ENCODE measurements at places on chromosomes 1 and 21.

GRCh38 chr1:228161362-228161761 lies 4.2 kb upstream of the IBA57 start:
- H3K27me3 ChIP-seq: peaks cover 3% of the 10 kb centered on the region
- peaks cover 13% of the 10 kb centered on the region for H3K4me1 ChIP-seq
- no peak overlapping the region for H3K27ac ChIP-seq
- no peaks in the 10 kb centered on the region for H3K36me3 ChIP-seq
- no peak for DNase-seq

- no peak overlapping the region for H3K4me3 ChIP-seq
- H3K27me3 ChIP-seq: no peaks in the 10 kb centered on the region
- H3K36me3 ChIP-seq: no peaks in the 10 kb centered on the region
- H3K27ac ChIP-seq: peak overlapping the region; percentile 9
Observed at GRCh38 chr1:198132060-198132781, 24.6 kb upstream of the NEK7 start.

DNA sequence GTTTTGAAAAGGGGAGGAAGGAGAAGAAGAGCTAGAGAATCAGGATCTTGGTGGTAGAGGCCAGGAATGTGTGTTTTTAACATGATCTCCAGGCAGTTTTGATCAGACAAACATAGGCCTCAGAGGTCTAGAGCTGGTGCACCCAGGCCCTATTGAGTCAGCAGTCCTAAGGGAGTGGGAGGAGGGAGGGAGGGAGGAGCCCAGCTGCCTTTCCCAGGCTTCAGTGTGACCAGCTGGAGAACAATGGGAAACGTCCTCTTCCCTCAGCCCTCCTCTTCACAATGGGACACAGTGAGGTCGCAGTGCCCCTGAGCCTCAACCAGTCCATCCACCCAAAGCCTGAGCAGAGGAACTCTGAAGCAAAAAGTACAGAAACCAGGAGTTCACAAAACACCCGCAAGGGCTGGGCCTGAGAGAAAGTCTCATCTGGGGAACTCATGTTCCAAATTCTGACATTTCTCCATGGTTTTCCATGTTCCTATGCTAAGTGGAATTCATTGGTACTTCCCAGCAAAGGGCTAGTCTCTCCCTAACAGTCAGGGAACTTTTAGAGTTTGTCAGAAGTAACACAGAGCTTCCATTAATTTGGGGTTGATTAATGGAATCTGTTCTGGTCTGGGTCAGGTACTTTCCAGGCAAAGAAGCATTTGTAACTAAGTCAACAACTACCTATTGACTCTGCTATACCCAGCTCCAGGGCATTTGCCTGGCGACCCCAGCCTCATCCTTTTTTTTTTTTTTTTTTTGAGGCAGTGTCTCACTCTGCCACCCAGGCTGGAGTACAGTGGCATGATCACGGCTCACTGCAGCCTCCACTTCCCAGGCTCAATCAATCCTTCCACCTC lies 37.5 kb downstream of the ELAPOR1 start:
- no peaks in the 10 kb centered on the region for H3K36me3 ChIP-seq
- H3K27ac ChIP-seq: peak overlapping the region; percentile 62
- no peak overlapping the region for H3K4me3 ChIP-seq
- peaks cover 31% of the 10 kb centered on the region for H3K4me1 ChIP-seq
- peak; percentile 16 for DNase-seq

GRCh38 chr21:33033961-33034413 lies 8.3 kb downstream of the OLIG2 start:
- H3K4me3 ChIP-seq: no peak overlapping the region
- no peaks in the 10 kb centered on the region for H3K36me3 ChIP-seq
- no peak overlapping the region for H3K27ac ChIP-seq
- DNase-seq: no peak

- no peaks in the 10 kb centered on the region for H3K27me3 ChIP-seq
- no peak overlapping the region for H3K27ac ChIP-seq
- no peak overlapping the region for H3K4me3 ChIP-seq
- no peak for DNase-seq
- peaks cover 13% of the 10 kb centered on the region for H3K4me1 ChIP-seq
Observed at GRCh38 chr1:23469372-23469982, 14.5 kb downstream of the ASAP3 start.

DNA sequence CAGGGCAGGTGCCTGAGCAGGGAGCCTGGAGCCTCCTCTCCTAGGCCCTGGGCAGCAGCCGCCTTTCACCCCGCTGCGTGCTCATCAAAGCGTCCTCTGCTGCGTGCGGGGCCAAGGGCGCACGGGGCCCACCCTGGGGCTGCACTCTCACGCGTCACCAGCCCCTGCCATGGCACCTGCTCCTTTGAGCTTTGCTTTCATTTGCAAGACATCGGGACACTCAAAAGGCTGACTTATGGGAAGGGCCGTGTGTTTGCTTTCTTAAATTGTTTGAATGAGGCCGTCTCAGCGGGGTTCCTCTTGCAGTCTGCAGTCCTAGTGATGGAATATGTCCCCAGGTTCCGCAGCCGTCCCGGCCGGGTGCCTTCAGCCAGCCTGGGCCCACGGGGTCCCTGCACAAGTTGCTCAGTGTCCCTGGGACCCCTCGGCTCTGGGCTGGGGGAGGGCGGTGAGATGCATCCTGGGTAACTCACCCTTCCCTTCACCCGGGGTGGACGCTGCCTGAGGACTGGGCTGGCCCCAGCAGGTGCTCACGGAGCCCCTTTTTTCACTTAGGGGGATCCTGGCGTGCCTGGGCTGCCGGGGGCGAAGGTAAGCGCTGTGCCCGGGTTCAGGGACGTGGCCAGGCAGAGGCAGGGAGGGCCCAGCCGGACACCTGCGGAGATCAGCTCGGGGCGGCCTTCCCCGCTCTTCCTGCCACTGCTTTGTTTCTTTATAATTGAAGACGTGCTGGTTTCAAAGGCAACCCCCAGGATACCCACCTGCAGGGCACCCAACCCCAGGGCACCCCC lies 53.1 kb downstream of the SLC19A1 start:
- H3K4me1 ChIP-seq: peaks cover 10% of the 10 kb centered on the region
- H3K4me3 ChIP-seq: no peak overlapping the region
- no peak overlapping the region for H3K27ac ChIP-seq
- no peak for DNase-seq
- peaks cover 5% of the 10 kb centered on the region for H3K27me3 ChIP-seq

DNA sequence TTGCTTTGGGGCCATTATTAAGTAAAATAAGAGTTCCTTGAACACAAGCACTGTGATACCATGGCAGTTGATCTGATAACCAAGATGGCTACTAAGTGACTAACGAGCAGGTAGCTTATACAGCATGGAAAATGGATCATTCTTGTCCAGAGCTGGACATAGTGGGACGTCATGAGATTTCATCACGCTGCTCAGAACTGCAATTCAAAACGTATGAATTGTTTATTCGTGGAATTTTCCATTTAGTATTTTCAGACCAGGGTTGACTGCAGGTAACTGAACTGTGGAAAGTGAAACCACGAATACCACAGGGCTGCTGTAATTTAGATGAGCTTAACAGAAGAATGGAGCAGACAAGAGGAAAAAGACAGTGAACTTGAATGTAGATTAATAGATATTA lies 38.9 kb downstream of the CCDC18 start:
- no peak overlapping the region for H3K4me3 ChIP-seq
- H3K36me3 ChIP-seq: peaks cover 27% of the 10 kb centered on the region
- H3K4me1 ChIP-seq: no peaks in the 10 kb centered on the region
- H3K27me3 ChIP-seq: no peaks in the 10 kb centered on the region
- no peak overlapping the region for H3K27ac ChIP-seq

GRCh38 chr1:228079013-228079412 lies 3.5 kb upstream of the ARF1 start:
- no peak overlapping the region for H3K27ac ChIP-seq
- no peaks in the 10 kb centered on the region for H3K36me3 ChIP-seq
- peaks cover 15% of the 10 kb centered on the region for H3K4me1 ChIP-seq
- H3K27me3 ChIP-seq: peaks cover 8% of the 10 kb centered on the region
- no peak for DNase-seq

DNA sequence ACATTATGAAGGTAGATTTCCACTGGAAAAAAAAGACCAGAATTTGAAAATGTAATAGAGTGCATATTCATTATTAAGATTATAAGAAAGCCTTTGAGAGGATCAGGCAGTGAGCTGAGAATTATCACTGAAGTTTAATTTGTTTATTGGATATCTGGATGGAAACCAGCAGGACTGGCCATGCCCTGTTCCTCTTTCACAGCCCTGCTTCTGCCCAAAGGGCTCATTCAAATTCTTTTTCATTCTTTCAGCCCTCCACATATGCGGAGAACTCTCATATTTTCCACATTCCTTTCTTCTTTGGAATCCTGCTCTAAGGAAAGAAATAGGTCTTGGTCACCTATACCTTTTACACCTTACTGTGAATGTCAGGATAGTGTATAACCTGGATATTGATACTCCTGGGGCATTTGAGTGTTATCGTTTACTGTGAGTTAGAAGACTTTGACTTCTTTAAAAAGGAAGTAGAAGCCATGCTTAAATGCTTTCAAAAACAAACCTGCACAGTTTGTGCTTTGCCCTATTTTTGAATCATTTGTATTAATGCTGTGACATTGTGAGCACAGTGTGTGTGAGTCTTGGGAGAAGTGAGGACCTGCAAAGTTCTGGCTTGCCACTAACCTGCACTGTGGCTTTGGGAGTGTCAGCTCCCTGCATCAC lies 35.5 kb downstream of the ST6GALNAC3 start:
- H3K4me1 ChIP-seq: peaks cover 16% of the 10 kb centered on the region
- no peak overlapping the region for H3K27ac ChIP-seq
- no peak overlapping the region for H3K4me3 ChIP-seq
- H3K27me3 ChIP-seq: no peaks in the 10 kb centered on the region

- peaks cover 58% of the 10 kb centered on the region for H3K4me1 ChIP-seq
- no peak overlapping the region for H3K27ac ChIP-seq
- H3K4me3 ChIP-seq: peak overlapping the region; percentile 88
- no peaks in the 10 kb centered on the region for H3K36me3 ChIP-seq
- no peak for DNase-seq
Observed at GRCh38 chr1:153958961-153959260, 499 bp upstream of the CRTC2 start.

DNA sequence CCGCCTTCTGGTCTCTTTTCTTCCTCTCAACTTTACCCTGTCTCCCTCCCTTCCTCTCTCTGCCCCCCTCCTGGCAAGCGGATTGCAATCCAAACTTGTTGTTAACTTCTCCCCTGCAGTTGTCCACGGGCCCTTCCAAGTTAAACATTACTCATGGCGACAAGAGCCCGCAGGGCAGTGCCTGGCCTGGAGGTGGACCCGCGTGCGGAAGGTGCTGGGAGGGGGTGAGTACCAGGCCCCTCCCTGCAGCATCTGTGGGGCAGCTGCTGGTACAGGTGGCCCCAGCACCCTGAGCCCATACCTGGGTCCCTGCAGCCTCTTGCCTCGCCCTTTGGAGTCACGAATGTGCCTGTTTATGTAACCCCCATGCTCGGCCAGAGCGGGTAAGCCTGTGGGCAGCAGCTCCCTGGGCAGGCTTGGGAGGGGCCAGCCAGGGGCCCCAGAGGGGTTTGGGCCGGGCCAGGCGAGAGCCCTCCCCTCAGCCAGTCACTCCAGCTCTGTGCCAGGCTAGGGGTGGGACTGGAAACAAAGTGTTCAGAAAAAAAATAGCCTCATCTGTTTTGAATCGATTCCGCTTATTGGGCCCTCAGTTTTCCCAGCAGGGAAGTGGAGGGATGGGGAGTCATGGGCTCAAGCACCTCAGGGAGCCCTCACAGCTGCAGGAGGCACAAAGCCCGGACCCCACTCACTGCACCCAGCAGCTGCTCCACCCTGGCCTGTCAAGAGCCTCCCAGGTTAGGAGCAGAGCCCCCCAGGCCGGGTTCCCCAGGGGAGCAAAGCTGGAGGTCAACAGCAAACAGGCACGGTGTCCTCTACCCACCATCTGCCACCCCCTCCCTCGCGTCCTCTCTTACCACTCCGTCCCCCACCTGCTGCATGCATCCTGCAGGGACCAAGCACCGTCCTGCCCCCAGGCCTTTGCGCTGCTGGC lies 14.0 kb upstream of the FAAP20 start:
- H3K36me3 ChIP-seq: no peaks in the 10 kb centered on the region
- H3K27me3 ChIP-seq: no peaks in the 10 kb centered on the region
- peak overlapping the region; percentile 50 for H3K27ac ChIP-seq
- no peak for DNase-seq
- H3K4me1 ChIP-seq: peaks cover 16% of the 10 kb centered on the region
- peak overlapping the region; percentile 63 for H3K4me3 ChIP-seq

- H3K4me1 ChIP-seq: peaks cover 15% of the 10 kb centered on the region
- no peak overlapping the region for H3K27ac ChIP-seq
- no peak overlapping the region for H3K4me3 ChIP-seq
Observed at GRCh38 chr1:244273262-244273844, 178.4 kb downstream of the ADSS2 start.

DNA sequence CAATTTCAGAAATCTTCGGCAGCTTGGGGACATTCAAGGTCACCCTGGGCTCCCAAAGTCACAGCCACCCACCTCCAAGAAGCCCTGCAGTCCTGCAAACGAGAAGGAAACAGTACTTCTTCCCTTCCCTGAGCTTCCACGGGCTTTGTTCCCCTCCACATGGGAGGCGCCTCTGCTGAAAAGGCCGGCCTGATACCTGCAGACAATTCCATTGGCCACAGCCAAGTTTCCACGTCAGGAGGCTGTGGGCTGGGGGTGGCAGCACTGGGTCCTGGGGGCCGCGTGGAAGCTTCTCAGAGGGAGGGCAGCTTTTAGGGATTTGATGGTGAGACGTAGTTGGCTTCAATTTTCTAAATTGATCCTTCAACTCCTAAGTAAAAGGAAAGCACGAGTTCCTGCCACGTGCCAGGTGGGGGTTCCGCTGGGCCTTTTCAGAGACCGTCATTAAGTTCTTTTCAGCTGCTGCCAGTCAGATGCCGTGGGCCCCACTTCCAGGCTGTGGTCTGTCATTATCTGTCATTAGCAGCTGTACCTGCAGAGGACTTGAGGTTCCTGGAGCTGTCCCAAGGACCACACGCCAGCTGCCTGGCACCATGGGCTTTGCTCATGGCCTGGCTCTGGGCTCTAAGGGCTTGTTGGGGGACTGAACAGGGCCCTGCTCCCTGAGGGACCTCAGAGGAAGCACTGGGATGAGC lies 98.7 kb downstream of the CRYAA start:
- H3K27me3 ChIP-seq: no peaks in the 10 kb centered on the region
- H3K4me3 ChIP-seq: no peak overlapping the region
- H3K27ac ChIP-seq: peak overlapping the region; percentile 50
- H3K36me3 ChIP-seq: no peaks in the 10 kb centered on the region
- no peak for DNase-seq
- peaks cover 9% of the 10 kb centered on the region for H3K4me1 ChIP-seq

GRCh38 chr21:18245464-18245967 lies 883 bp downstream of the CHODL start:
- H3K4me1 ChIP-seq: peaks cover 5% of the 10 kb centered on the region
- peak; percentile 8 for DNase-seq
- H3K36me3 ChIP-seq: no peaks in the 10 kb centered on the region
- H3K27me3 ChIP-seq: peaks cover 56% of the 10 kb centered on the region
- H3K4me3 ChIP-seq: peak overlapping the region; percentile 89

GRCh38 chr1:46613661-46614603 lies 2.7 kb downstream of the MOB3C start:
- peak; percentile 44 for DNase-seq
- H3K36me3 ChIP-seq: no peaks in the 10 kb centered on the region
- peaks cover 29% of the 10 kb centered on the region for H3K4me1 ChIP-seq
- peak overlapping the region; percentile 64 for H3K4me3 ChIP-seq
- no peak overlapping the region for H3K27ac ChIP-seq

- peak overlapping the region; percentile 78 for H3K27ac ChIP-seq
- no peak for DNase-seq
- no peaks in the 10 kb centered on the region for H3K27me3 ChIP-seq
Observed at GRCh38 chr1:233114860-233115259, 164.4 kb downstream of the NTPCR start.

Data from neural crest cell (in vitro differentiated cells).